Cortex of kidney (tissue), 1 donor: ENCODE measurements at places on chromosomes 7 and 10.

DNA sequence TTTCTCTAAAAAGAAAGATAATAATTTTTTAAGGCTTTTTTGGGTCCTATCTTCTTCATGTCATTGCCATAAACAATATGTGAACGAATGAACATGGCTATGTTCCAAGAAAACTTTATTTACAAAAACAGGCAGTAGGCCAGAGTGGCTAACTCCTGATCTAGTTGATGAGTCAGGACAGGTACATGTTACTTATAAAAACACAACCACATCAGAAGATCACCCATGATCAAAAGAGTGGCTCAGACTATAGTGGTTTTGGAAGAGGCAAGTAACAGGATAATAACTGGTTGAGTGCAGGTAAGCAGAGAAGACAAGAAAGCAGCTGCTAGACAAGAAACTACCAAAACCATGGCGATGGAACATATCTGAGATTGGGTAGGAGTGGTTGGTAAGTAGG is 468.7 kb downstream of the KCNMA1 start:
- no peak for DNase-seq

- no peak for DNase-seq
These were observed 36.2 kb downstream of the KAT6B start for GRCh38 chr10:74862625-74863024.

DNA sequence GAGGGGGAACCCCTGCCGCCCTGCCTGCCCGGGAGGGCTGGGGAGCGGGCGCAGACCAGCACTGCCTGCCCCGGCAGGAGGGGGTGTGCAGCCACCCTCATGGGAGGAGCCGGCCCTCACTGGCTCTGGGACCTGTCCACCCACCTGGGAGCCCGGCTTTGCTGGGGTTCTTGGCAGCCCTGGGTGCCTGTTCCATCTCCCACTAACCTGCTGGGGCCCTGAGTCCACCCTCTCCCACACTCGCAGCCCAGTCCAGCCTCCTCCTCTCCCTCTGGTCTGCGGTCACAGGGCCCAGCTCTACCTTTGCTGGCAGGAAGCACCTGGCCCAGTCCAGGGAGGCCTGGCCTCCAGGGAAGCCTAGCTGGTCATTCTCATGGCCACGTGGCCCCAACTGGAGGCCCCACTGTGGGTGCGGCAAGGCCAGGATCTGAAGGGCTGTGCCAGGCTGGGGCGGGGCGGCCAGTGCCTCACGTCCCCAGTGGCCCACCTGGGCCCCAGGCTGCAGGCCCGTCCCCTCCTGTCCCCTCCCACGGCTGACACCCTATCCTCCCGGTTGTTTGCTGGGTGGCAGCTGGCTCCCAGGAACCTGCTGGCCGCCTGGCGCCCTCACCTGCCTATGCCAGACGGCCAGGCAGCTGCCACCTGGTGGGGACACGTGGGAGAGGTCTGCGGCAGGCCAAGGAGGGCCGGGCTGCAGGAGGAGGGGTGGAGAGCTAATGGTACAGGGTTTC is at the start of gene TMEM184A:
TMEM184A (minus strand) TSS at position 393 of the 731 bp plus-strand sequence. CDS start 721 bp downstream, outside the sequence.
- DNase-seq: no peak

GRCh38 chr7:24381894-24382505 is 98.0 kb downstream of the NPY start:
- no peak for DNase-seq

- DNase-seq: no peak
These were observed 26.0 kb upstream of the MALSU1 start for GRCh38 chr7:23273141-23273599.

DNA sequence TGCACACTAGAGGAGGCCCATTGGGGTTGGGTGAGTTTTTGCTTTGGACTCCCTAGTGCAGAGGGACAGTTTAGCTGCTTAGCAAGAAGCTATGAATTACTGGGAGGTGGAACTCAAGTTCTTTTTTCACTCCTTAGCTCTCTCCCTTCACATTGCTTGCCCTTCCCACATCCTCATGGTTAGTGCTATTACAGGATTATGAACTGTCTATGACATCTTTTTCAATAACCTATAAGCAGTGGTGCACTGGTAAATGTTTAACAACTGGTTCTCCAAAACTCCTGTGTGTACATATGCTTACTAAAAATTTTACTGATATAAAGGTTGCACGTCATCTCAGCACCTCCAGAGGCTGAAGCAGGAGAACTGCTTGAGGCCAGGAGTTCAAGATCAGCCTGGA is 6.2 kb downstream of the SSMEM1 start:
- DNase-seq: no peak

GRCh38 chr10:12685261-12686058 is 316.1 kb downstream of the CCDC3 start:
- DNase-seq: no peak

GRCh38 chr7:15685358-15686294 is 857 bp downstream of the MEOX2 start:
- no peak for DNase-seq

GRCh38 chr7:121520911-121521310 is 124.8 kb upstream of the FAM3C start:
- DNase-seq: no peak

DNA sequence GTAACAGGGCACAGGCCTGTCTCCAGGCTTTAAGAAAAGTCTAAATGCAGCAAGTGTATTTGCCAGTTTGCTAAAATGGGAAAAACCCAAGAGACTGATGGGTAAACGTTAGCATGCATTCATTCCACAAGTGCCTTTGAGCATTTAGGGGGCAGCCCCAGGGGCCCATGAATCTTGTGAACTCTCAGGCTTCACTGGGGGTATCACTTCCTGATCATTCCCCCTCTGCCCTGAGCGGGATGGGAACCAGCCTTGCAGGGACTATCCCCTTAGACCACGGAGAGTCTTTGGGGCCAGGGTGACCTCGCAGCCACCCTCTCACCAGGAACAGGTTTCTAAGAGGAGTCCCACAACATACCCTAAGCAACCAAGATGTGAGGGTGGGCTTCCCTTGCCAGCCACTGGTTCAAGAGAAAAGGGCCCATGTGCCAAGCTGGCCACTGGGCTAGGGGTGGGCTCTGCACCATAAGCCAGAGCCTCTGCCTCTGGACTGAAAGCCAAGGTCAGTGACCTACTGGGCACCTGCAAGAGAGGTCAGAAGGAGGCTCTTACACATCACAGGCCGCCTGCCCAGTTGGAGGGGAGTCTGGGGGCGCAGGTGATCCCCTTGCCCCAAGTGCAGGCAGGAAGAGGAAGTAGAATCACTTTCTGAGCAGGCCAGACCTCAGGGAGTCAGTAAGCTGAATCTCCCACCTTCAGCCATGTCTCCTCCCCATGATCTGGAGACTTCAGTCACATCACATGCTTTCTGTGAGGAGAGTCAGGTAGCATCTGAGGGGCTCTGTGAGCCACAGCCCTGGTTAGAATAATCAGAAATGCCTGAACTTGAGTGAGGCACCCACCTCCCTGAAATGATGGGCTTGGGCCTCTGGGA is 75.0 kb downstream of the C10orf105 start:
- DNase-seq: no peak

GRCh38 chr7:47611045-47611511 is 29.2 kb upstream of the TNS3 start:
- DNase-seq: no peak

DNA sequence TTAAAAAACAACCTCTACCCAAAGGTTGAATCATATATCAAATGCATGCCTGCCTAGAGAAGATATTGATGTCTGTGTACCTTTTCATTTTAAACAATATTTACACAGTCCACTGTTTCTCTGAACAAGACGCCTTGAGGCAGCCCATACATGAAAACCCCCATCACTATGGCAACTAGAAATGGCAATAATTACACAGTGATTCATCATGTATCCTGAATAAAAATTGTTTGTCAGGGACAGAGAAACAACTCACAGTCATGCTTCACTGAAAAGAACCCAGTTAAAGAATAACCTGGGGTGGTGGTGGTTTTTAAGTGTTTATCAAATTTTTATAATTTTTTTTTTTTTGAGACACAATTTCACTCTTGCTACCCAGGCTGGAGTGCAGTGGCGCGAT is 19.7 kb downstream of the DNAJC12 start:
- no peak for DNase-seq

- DNase-seq: no peak
These were observed 247.7 kb upstream of the DKK1 start for GRCh38 chr10:52066383-52066782.
